ENCODE measurements at places on chromosomes 12 and 14.
A peak's percentile ranks its signal among the peaks of the same experiment; 100 is the strongest.

- peak; percentile 11 for DNase-seq
Observed at GRCh38 chr12:19130224-19131024, 891 bp downstream of the PLEKHA5 start.

GRCh38 chr12:27604431-27604830, 80.4 kb downstream of the PPFIBP1 start:
- no peak for DNase-seq

GRCh38 chr12:12191008-12191407, 75.8 kb downstream of the LRP6 start:
- no peak for DNase-seq

DNA sequence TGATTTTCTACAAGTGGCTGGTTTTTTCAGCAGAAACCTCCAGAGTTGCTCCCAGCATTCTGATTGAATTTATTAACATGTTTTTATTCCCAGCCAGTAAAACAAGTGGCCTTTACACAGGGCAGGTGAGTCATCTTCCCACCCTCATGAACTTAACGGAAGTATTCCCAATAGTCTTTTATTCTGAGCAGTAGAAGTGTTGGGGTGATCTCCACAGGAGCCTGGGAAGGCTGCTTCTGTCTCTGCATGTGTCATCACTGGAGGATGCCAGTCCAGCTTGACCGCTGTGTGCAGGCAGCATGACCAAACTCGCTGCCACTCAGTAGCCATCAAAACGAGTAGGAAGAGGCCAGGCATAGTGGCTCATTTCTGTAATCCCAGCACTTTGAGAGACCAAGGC, 13.4 kb upstream of the DNAH10 start:
- DNase-seq: no peak

- peak; percentile 67 for DNase-seq
Observed at GRCh38 chr14:97920201-97920600, 1123.0 kb downstream of the VRK1 start.

GRCh38 chr12:107318556-107318805, 225.1 kb upstream of the CRY1 start:
- DNase-seq: no peak

- DNase-seq: no peak
Observed at GRCh38 chr14:90373887-90374286, 22.9 kb upstream of the CALM1 start.

DNA sequence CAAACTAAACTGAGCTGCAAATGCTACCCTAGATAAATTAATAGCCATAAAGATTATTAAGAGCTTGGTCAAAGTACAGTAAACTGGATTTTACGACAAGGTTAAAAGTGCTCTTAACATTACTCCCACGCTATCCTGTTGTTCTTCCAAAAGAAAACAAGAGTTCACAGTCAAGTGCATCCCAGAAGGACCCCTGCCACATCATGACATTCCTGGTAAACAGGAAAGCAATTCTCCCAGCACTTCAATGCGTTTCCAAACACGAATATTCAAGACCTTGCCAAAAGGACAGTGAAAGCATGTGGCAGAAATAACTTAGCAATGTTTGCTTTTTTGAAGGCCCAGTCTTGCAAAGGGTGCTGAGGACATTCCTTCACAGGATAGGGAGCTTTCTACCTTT, 11.2 kb downstream of the SPRING1 start:
- no peak for DNase-seq

DNA sequence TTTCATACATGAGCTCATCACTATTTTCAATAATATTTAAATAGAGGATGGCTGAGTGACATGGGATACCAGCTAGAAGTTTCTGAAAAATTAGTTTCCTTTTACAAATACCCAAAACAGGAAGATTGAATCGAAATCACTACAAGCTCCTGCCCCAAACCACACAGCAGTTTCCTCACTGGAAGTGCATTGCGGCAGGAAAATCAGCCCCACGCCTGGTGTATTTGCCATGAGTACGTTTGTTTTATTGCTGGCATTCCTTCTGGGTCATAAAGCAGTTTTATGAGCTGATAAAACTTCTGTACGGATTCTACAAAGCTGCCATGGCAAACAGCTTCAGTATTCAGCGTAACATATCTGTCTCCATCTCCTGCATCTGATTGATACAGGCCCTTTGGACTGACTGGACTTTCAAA, 23.7 kb downstream of the CDC42BPB start:
- no peak for DNase-seq

DNA sequence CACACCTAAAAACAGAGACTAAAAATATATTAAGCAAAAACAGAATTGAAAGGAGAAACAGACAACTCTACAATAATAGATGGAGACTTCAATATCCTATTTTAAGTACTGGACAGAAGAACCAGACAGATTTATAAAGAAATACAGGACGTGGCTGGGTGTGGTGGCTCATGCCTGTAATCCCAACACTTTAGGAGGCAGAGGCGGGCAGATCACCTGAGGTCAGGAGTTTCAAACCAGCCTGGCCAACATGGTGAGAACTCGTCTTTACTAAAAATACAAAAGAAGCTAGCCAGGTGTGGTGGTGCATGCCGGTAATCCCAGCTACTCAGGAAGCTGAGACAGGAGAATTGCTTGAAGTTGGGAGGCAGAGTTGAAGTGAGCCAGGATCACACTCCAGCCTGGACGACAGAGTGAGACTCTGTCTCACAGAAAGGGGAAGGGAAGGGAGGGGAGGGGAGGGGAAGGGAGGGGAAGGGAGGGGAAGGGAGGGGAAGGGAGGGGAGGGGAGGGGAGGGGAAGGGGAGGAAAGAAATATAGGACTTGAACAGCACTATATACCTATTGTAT, 53.0 kb downstream of the CDK17 start:
- no peak for DNase-seq

- DNase-seq: peak; percentile 16
Observed at GRCh38 chr14:25381498-25381897, 331.6 kb upstream of the STXBP6 start.

GRCh38 chr14:61222388-61222787, 58.8 kb downstream of the TMEM30B start:
- DNase-seq: no peak

DNA sequence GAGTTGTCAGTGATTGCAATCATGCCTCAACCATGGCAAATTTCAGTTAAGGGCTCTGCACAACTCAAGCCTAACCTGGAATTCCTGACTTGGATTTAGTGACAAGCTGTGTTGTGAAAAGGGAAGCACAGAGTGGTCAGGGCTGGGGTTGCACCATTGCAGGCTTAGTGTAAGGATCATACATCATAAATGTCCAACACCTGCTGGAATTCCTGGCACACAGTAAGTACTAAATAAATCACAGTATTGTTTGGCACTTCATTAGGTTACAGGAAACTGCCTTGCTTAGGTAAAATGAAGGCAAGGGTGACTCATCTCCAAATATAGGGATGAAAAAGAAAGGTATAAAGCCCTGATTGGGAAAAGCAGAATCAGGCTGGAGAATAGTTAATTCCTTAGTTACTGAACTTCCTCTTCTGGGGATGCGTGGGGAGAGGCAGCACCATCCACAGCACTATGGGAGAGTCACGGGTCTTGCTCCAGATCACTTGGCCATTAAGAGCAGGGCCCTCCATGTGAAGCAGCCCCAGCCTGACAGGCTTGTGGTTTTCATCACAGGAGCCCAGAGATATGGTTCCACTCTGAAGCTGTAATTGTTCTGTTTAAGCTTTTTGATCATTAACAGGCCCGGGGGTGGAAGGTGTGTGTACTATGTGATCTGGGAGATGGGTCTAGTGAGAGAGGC, 39.7 kb downstream of the SLC8A3 start:
- DNase-seq: no peak

DNA sequence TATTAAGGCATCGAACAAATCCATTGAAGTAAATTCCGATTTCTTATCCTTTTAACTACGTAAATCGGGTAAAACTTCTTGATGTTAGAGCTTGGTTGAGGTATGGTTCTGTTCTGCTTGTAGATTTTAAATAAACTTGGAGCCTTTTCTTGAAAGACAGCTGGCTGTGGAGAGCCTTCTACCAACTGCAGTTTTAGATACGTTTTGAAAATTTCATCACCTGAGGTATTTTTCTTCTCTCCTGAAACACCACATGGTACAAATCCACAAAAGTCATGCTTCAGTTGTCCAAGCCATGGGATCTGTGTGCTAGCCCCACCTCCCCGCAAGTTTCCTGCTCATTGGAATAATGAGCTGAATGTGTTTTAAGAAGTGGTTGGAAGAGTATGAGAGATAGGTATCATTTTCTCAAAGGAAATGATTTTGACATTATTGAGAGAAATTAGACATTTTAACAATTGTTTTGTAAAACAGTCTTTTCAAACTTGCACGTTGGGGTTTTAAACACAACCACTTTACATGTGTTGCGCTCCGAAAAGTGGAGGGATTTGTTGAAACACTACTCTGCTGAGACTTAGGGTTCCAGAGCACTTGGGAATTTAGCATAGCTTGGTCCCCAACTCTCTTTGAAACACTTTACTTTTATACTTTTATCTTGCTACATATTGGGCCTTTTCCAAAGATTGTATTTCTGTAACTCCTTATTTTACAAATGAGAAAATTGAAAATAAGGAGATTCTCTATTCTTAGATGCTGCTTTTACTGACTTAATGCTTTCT, 1.4 kb downstream of the PPM1A start:
- peak; percentile 38 for DNase-seq

DNA sequence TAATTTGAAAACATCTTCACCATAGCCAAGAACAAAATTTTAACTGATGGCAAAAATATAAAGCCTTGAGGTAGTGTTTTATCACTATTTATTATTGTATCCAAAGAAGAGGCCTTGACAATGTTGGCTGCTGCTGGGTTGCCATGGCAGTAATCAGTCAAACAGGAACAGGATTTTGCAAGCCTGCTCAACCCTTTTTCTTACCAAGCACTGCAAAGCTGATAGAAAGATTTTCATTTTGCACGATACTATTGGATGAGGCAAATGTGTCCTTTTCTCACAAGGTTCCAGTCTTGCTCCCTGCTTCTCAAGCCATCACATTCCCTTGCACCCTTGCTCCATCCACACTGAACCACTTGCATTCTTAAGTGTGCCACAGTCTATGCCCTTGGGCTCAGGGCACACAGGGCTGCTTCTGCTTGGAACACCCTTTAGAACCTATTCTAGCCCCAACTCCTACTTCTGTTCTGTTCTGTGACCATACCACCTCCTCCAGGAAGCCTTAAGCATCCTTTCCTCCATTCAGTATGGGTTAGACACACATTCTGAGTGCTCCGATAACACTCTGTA, 76.5 kb upstream of the AMIGO2 start:
- no peak for DNase-seq

DNA sequence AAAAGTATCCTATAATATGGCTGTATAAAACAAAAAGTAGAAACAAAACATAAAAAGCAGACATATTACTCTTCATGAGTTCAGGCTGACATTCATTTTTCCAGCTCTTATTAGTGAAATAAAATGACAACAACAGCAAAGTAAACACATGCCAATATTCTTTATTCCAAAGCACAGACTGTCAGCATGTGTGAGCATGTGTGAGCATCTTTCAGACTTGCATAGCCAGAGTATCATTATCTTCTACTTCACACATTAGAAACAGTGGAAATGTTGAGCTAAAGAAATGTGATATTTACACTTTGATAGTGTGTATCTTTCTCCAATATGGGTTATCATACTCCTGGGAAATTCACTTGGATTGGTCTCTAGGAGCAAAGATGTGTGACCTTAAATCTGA, 476.6 kb upstream of the TMEM132C start:
- no peak for DNase-seq

DNA sequence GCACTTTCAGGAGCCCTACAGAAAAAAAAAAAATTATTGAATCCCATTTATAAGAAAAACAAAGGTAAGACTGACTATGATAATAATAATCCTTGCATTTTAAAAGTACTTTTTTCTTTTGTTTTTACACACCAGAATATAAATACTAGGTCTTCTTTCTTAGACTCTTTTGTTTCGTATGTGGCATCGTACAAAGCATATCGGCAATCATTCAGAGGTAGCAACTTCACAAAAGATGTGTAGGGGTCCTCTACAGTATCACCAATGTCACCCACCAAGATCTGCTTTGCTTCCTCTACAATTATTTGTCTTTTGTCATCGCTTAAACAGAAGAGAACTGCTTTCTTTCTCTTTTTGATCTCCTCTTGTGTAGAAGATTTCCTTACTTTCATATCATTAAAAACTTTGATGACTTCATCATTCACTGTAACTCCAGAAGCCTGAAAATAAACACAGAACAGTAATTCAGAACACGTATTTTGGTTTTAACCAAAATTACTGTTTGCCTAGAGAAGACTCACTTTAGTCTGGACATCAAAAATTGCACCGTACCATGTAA, 1.2 kb downstream of the CFL2 start:
- DNase-seq: no peak

DNA sequence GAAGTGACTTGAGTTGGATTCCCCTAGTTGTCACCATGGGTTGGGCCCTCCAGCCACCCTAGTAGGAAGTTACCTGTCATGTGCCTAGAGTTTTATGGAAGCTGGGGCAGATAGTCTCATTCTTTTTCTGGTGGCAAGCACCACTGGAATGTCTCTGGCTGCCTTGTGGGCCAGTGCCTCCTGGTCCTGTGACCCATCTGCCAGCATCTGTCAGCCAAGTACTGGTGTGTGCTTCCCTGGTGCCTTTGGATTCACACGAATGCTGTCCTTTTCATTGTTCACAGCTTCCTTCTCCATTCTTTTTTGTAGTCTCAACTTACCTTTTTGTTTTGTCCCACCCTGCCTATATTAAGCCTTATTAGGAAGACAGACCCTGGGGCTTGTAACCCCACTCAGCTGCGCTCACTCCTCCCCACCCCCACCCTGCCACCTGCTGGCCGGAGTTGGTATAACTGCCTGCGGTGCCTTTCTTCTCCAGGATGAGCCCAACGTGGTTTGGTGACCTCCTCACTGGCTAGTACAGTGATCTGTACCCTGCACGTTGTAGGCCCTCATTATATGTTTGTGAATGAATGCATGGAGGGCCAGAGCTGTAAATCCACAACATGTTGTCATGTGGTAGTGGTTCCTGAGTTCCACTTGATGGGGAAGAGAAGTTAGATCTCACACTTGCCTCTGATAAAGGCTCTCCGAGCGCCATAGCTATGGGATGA, 125.7 kb downstream of the TSPAN9 start:
- DNase-seq: no peak

DNA sequence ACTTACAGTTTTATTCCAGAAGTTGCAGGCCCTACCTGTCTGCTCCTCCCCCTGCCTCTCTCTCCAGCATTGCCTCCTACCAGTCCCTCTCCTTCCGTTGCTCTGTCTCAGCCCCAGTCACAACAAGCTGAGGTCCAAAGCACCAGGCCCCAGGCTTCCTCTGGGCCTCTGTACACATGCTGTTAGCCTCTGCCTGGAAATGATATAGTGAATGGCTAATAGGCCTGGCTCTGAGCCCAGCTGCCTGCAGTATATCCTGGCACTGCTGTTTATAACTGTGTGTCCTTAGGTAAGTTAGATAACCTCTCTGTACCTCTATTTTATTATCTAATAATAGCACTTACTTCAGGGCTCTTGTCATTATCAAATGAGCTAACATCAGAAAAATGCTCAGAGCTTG, 114.9 kb upstream of the PWP1 start:
- peak; percentile 48 for DNase-seq
